Left renal cortex interstitium (tissue), 4 donors: ENCODE measurements at places on chromosomes 16 and 17.

GRCh38 chr17:32831627-32832243 lies 45.2 kb downstream of the MYO1D start:
- DNase-seq, result no peak

DNA sequence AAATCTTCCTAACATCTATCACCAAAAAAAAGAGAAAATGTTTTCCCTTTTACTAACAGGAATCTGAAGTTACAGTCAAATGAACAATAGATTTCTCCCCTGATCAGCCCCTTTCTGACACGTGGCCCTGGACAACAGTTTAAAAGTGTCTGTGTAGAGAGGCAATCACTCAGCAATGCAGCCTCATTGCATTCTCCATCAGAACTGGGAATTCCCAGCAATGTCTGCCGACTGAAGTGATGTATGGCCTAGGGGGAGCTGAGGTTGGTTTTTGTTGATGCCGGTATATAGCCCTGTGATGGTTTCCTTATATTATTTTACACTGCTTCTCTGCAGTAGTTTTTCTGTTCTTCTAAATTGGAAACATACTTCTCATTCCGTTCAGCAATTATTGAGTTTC lies 904.3 kb upstream of the CDH8 start:
- DNase-seq, result no peak

DNA sequence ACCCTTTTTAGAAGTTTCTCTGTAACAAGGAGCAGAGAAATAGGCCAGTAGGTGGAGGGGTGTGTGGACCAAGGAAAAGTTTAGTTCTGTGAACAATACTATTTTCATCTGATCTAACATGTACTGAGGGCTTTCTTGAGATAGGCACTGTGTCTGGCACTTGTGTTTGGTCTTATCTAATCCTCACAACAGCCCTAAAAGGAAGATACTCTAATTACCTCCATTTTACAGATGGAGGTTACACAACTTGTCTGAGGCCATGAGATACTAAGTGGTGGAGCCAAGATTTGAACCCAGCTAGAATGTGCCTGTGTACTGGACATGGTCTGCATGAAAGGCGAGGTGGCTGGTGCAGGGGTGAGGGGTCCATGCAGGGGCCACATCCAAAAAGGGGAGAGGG lies 4.5 kb downstream of the TNFSF12 start:
- no peak for DNase-seq

GRCh38 chr17:70089513-70090148 lies 14.6 kb downstream of the KCNJ16 start:
- peak; percentile 39 for DNase-seq

DNA sequence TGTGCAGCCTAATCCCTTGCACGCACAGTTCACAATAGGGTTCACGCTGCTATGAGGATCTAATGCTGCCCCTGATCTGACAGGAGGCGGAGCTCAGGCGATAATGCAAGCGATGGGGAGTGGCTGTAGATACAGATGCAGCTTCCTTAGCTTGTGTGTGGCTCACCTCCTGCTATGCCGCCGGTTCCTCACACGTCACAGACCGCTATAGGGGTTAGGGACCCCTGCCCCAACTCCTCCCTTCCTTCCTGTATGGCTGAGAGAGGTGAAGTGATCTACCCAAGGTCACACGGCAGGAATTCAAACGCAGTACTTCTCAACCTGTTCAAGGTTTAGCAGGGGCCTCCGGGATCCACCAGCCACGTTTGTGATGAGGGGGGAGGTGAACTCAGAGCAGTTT lies 13.4 kb upstream of the PLLP start:
- DNase-seq, result no peak

DNA sequence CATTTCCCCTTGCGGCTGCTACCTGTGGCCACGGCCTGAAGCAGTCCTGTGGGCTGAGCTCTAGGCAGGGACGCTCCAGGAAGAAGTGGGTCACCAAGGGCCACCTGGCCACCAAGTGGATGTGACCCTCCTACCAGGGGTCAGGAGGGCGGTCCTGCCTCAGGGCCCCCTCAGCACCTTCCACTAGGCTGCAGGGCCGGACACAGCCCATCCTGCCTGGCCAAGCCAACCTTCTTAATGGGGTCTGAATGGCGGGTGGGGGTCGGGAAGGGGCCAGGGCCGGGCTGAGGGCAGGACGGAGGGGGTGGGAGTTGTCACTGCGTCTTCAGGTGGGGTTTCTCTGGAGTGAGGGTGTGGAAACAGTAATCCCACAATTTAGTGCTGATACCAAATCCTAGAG lies 13.2 kb upstream of the MLKL start:
- no peak for DNase-seq

GRCh38 chr16:29139261-29139802 lies 154.5 kb downstream of the LAT start:
- DNase-seq, result no peak

- peak; percentile 38 for DNase-seq
Measured at GRCh38 chr16:79171931-79172705, 428.4 kb downstream of the MAF start.

DNA sequence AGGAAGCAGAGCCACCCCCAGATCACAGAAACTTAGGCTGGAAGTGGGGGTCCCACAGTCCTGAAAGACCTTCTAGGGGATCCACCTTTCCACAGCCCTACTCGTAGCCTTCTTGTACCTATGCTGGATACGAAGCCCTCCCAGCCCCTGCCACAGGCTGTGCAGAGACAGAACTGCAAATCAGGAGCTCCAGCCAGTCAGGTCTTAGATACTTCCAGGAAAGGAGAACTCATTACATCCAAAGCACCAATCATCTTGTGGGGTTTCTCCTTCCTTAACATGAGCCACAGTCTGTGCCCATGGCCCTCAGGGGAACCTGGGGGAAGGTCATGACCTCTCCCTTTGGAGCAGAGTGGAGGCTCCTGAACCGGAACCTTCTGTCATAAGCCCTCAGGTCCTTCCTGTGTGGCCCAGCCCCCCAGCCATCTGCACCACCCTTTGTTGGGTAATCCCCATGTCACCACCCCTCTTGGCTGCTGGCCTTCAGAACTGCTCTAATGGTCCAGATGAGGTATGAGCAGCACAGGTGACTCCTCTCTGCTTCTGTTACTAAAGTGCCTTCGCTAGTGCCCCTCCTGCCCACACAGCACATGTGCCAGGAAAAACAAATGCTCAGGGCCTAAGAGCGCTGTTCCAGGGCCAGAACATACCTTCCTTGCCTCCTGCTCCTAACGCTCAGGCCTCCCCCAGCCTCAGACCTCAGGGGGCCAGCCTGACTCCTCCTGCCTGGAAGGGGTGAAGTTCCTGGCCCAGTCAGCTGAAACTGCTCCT lies 14.6 kb downstream of the SRCIN1 start:
- DNase-seq, result no peak

DNA sequence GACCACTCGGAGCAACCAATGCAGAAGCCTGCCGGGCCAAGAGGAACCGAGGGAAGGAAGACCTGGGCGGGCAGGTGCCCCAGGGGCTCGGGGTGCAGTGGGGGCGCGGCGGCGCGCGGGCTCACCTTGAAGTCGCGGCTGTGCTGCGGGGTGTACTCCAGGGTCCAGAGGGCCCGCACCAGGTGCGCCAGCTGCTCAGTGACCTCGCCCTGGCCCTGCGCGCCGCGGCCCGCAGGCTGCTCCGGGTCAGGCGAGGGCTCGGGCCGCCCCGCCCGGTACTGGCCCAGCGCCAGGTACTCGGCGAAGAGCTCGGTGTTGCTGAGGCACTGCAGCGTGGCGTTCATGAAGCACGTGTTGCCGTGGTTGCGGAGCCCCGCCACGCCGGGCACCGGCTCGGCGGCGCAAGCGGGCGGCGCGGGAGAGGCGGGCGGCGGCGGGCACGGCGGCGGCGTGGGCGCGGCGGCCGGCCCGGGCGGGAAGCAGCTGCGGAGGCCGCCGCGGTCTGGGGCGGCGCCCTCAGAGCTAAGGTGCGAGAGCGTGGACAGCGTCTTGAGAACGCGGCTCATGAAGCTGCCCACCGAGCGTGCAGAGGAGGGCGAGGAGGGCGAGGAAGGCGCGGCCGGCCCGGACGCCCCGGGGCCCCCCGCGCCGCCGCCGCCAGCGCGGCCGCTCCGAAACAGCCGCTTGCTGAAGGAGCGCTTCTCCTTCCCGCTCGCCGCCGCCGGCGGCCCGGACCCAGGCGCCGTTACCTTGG lies 562 bp downstream of the USP31 start:
- no peak for DNase-seq

DNA sequence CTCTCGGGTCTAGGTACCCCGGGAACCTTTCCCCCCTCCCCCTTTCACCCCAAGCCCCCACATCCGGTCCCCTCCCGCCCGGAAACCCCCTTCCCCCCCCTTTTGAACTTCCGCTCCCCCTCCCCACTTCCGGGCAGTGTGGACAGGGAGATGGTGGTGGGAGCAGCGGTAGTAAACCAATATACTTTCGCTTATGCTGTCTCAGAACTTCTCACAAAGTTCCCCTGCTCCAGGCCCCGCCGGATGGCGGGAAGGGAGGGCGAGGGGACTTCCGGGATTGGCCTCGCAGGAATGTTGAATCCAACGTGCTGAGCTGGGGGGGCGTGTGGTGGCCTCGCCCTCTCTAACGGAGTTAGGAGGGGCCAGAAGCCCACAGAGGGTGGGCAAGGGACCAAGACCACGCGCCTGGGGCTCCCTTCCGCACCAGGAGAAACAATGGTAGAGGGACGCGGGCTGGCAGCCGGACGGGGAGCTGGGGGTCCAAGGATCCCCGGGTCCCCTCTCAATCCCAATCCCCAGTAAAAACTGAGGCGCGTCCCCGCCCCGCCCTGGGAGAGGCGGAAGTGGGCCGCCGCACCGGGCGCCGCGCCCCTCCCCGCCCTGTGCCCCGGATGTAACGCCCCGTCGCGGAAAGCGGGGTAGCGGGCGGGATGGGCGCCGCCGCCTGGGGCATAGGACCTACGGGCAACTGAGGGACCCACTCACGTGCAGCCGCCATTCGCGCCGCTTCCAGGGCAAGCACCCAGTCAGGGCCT lies 742 bp downstream of the PFN1 start:
- DNase-seq, result peak; percentile 53

- no peak for DNase-seq
Measured at GRCh38 chr17:45437465-45438283, 5.0 kb upstream of the ARHGAP27 start.

DNA sequence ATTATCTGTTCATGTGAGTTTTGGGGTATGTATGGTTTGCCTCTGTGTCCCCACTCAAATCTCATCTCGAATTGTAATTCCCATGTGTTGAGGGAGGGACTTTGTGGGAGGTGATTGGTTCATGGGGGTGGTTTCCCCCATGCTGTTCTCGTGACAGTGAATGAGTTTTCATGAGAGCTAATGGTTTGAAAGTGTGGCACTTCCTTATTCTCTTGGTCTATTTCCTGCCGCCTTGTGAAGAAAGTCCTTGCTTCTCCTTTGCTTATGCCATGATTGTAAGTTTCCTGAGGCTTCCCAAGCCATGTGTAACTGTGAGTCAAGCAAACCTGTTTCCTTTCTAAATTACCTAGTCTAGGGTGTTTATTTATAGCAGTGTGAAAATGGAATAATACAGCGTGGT lies 128.1 kb upstream of the HS3ST4 start:
- no peak for DNase-seq

GRCh38 chr17:61401389-61402072 lies 1.9 kb downstream of the TBX2 start:
- no peak for DNase-seq

DNA sequence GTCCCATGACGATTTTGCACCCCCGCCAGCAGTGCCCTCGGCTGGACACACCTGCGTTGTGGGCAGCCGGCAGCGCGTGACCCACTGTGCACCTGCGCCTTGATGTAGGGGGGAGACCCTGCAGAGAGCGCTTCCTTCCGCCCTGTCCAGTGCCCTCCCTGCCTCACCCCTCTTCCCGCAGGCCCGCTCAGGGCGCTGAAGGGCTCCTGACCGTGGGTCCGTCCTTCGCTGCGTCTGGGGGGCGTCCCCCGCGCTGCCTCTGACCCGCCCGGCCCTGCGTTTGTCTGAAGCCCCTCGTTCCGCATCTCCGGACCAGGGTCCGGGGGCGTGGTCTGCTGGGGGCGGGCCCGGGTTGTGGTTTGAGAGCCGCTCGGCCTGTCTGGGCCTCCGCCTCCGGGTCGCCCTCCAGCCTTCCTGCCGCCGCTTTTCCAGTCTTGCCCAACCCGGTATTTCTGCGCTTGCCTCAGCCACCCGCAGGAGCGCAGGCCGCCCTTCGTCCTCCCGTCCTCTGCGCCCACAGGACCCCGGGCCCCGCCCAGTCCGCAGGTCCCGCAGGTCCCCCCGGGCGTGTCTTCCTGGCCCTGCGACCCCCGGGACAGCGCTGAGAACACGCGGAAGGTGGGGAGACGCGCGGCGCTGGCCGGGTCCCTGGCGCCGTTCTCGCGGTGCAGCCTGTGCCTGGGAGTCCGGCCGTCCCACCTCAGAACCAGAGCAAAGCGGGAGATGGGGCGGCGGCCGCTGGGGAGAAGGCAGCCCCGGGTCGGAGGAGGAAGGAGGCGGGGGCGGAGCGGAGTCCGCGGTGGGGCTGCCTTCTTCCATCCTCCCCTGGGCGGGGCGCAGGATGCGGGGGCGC lies 4.0 kb upstream of the IL17C start:
- no peak for DNase-seq

DNA sequence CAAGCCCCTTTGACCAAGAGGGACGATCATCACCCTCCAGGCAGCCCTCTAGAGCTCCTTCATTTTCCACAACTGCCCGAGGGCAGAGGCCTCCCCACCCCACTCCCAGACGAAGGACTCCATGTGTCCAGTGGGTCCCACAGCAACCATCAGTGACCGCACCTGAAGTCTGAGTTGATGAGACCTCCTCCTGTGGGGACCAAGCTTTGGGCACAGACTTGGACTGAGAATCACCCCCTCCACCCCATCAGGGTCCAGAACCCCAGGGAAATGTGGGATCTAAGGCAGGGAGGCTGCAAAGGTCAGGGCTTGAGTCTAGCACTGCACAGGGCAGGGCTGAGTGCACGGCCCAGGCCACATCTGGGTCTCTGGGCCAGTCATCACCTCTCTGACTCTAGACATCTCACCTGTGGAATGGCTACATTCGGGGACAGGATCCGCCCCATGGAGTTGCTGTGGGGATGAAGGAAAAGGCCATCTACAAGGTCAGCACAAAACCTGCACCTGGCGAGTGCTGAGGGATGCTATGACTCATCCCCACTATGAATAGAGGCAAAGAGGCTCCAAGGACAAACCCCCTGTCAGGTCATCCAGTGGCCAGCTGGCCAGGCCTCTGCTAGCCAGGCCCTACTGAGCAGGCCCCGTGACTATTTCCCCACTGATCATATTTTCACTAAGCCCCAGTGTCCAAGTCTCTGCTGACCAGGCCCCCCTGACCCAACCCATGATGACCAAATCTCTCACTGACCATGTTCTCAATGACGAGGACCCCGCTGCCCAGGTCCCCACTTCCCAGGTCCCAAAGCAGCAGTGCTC lies 38.4 kb downstream of the TNFRSF13B start:
- DNase-seq, result no peak

GRCh38 chr17:55833306-55833705 lies 82.5 kb downstream of the PCTP start:
- DNase-seq, result no peak

DNA sequence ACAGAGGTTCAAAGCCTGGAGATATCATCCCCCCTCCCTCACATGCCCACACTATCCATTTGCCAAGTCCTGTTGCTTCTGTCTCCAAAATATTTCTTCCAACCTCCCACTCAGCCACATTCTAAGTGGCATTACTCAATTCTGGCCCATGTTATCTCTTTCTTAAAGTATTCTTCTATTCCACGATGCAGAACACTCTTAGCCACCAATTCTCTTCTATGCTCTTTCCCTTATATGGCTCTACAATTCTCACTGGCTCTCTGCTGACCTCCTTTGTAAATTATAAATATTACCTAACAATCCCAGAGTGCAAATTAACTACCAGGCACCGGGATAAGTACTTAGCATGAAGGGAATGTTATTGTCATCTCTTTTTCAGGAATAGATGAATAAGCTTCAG lies 82.4 kb downstream of the KCNJ2 start:
- DNase-seq, result no peak

- DNase-seq, result no peak
Measured at GRCh38 chr16:8182761-8183160, 407.6 kb downstream of the TMEM114 start.

GRCh38 chr17:56480501-56480900 lies 113.0 kb upstream of the NOG start:
- DNase-seq, result no peak
